ENCODE measurements at places on chromosomes 1 and 21.

- no peak for DNase-seq
Measured at GRCh38 chr21:45990741-45991605, 9.4 kb downstream of the COL6A1 start.

GRCh38 chr1:55143684-55144083 is 71.5 kb downstream of the USP24 start:
- DNase-seq: peak; percentile 62

- DNase-seq: no peak
Measured at GRCh38 chr21:46386734-46387088, 62.8 kb downstream of the PCNT start.

- DNase-seq: no peak
Measured at GRCh38 chr1:104264521-104264920, 514.8 kb downstream of the AMY1C start.

DNA sequence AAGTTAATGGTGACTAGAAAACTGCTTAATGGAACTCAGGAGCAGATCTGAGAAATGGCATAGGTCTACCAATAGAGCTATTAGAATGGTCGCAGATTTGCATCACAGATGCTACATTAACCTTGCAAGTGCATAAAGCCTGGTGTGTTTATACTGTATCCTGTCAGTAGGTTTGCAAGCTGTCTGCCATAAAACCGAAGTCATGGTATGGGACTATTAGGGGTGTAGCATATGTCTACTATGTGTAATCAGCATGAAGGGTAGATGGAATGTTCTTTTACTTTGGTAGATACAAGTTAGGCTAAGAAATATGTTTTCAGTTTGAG is 574.2 kb upstream of the ADGRL2 start:
- DNase-seq: no peak

DNA sequence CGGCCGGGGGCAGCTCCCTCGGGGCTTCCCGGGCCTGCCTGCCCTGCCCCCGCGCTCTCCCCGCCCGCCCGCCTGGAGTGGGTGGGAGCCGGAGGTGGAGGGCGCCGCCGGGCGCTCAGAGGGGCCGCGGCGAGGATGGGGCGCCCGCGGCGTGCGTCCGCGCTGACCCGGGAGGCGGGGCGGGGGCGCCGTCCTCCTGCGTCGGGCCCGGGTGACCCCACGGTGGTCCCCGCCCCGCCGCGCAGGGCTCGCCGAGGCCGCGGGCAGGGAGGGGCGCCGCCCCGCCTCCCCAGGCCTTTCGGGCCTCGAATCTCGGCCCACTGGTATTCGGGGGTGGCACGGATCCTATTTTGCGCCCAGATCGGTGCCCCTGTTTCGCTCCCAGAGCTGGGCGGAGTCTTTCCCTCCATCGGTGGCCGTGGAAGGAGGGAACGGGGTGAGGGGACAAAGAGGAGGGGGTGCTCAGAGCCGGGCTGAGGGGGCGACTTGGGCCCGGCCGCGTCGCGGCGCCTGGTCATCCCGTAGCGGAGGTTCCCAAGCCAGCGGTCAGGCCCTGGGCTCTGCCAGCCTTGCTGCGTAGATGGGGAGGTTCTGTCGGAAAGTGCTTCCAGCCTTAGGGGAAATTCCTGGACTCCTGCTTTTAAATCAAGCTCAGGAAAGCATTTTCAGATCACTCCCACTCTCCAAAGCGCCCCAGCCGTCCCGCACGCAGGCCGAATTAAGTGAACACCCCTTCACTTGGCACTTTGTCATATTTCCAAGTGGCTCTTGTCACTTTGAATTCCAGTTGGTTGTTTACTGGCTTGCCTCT is 545 bp downstream of the PATJ start:
- peak; percentile 72 for DNase-seq

- DNase-seq: no peak
Measured at GRCh38 chr1:12461754-12462153, 156.3 kb downstream of the DHRS3 start.

DNA sequence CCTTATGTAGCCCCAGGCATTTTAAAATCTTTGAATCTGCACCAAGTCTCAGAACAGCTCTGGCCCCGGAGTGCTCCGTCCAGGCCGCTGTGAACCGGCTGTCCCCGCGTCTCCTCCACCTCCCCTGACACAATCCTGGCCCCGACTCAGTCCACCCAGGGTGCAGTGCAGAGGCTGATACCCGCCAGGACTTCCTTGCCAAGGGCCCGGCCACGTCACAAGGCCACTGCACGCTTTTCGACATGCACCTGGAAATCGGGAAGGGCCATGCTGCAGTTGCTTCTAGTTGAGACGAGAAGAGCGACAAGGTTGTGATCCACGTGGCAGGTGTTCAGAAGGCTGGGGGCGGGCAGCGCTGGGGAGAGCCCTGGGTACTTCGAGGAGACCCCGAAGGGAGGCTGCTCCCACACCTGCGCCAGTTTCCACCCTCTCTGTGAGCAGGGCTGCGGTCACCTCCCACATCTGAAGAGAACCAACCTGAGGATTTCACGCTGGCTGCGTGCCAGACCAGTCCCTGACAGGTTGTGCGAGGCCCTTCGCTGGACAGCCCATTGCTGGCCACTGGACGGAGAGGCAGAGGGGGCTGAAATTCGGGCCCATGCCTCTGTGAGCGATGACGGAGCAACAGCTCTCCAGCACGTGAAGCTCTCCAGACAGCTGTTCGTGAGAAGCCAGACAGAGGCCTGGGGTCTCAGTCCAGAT is 6.7 kb downstream of the VWA1 start:
- DNase-seq: no peak

DNA sequence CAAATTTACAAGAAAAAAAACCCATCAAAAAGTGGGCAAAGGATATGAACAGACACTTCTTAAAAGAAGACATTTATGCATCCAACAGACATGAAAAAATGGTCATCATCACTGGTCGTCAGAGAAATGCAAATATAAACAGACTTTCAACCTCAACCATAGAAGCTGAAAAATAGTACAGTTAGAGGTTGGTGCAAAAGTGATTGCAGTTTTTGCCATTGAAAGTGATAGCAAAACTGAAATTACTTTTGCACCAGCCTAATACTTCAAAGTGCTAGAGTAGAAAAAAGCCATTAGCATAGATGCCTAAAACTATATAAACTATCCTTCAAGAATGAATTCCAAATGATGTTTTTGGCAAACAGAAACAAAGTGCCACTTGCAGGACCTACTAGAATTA is 365.8 kb upstream of the DPYD start:
- DNase-seq: peak; percentile 7

DNA sequence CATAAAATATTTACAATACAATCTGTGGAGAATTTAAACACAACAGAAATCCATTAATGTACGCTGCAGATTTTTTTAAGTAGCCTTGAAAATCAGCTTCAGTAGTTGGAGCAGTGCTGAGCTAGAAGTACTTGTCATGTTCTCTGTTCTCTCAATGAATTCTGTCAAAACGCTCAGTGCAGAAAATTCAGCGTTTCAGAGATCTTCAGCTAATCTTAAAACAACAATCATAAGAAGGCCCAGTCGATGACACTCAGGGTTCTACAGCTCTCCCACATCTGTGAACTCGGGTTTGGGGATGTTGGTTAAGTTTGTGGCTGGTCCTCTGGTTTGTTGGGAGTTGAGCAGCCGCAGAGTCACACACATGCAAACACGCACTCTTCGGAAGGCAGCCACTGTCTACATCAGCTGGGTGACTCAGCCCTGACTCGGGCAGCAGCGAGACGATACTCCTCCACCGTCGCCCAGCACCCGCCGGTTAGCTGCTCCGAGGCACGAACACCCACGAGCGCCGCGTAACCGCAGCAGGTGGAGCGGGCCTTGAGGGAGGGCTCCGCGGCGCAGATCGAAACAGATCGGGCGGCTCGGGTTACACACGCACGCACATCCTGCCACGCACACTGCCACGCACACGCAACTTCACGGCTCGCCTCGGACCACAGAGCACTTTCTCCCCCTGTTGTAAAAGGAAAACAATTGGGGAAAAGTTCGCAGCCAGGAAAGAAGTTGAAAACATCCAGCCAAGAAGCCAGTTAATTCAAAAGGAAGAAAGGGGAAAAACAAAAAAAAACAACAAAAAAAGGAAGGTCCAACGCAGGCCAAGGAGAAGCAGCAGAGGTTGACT is 161.2 kb downstream of the RUNX1 start:
- DNase-seq: peak; percentile 94

DNA sequence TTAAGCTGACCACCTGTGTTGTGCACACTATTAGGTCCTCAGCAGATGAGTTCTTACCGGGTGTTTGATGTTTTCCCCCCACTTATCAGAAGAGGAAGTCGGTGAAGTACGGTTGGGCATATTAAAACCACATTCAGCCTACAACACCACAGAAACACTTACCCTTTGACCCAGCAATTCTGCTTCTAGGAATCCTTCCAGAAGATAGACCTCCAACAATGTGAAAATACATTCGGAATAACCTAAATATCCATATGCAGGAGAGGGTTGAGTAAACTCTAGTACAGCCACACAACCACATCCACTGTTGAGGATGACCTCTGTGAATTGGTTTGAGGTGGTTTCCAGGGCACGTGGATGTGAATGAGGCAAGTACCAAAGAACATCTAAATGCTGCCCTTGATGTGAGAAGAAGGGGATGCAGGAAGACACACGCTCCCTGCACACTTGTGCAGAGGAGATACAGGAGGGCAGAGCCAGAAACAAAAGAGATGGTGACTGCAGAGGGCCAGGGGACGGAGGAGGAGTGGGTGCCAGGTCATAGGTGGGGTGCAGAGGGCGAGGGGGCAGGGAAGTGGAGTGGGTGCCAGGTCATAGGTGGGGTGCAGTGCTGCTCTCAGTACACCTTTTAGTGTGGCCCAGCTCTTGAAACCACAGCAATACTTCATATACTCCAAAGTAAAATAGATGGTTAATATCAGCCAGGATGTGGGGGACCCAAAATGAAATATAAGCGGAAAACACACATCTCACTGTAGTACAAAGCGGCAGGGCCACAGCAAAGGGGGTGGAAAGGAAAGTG is 12.8 kb downstream of the ADARB1 start:
- DNase-seq: peak; percentile 82

DNA sequence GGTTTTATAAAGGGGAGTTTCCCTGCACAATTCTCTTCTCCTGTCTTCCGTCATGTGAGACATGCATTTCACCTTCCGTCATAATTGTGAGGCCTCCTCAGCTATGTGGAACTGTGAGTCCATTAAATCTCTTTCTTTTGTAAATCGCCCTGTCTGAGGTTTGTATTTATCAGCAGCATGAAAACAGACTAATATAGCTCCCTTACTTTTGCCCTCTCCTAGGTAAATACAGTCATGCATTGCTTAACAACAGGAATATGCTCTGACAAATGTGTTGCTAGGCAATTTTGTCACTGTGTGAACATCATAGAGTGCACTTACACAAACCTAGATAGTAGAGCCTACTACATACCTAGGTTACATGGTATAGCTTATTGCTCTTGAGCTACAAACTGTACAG is 616.8 kb downstream of the RWDD3 start:
- no peak for DNase-seq

DNA sequence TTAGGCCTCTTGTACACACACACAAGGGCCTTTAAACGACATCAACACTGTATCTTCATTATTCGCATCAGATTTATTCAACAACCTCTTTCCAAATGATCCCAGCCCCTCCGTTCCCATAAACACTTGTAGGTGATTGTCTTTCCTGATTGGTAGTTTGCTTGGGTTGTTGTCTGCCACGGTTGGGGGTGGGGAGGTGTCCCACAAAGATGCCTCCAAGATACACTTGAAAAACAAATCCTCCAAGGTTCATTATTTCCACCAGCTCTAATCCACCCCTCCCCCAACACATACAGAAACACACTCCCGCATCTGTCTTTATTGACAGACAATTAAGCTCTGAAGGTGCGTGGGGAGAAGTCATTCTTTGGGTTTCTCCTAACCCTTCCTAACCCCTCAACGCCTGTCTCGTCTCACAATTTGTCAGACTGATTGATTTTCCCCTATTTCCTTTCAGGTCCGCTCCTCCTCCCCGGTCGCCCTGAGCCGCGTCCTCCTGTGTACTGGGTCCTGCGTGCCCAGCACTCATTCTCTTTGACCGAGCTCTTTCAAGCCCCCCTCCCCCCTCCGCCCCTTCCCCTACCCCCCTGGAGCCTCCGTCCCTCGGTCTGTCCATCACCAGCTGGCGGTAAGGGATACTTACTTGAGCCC is 1.4 kb downstream of the WDR26 start:
- no peak for DNase-seq

- DNase-seq: no peak
Measured at GRCh38 chr1:3777647-3778589, 5.4 kb downstream of the SMIM1 start.

- DNase-seq: no peak
Measured at GRCh38 chr21:20949884-20950283, 48.3 kb upstream of the NCAM2 start.

DNA sequence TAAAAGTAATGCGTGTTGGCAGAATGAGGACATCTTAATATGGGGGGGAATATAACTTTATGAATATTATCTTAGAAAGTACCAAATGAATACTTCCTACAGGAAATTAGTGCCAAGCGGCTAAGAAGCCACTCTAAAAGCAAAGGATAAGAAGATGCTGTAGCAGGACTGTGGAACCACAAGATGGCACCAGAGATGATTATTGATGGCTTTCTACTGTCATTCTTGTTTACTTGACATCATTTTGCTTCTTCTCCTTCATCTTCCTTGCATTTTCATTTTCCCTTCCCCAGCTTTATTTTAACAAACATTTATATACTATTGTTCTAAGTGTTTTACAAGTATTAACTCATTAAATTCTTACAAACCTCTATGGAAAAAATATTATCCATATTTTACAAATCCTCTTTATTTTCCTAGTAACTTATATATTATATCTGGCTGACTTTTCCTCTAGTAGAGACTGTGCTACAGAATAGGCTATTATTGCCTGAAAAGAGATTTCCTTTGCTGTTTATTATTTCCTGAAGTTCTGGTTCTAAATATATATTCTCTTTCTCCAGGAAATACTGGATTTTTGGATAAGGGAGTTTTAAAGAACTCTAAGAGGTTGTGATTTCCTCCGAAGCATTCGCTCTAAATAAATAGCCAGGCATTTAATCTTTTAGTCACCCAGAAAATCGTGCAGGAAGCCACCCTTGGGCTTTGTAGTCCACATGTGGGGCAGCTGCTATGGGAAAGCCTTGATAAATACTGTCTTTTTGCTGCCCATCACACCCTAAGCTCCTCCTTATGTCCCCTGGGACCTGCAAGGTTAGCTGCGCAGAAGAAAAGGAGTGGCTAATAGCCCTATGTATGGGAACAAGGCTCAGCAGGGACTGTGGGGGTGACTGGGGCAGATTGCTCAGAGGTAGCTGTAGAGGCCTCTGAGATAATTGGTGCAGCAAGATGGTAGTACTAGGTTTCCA is 69.8 kb downstream of the TPR start:
- peak; percentile 16 for DNase-seq

- DNase-seq: peak; percentile 45
Measured at GRCh38 chr21:43771698-43772424, 4.2 kb downstream of the CSTB start.

- peak; percentile 18 for DNase-seq
Measured at GRCh38 chr1:18110968-18111367, 3.4 kb downstream of the IGSF21 start.

DNA sequence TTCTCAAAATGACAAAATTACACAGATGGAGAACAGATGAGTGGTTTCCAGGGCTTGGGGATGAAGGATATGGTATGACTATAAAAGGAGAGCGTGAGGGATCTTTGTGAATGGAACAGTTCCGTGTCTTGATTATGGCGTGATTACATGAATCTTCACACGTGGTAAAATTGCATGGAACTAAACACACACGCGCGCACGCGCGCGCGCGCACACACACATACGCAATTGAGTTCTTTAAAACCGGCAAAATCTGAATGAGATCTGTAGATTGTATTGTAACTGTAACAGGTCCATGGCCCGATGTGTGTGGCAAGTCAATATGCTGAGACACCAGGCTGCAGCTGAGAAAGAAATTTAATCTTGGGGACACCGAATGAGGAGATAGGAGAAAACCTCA is 11.1 kb upstream of the LRRN2 start:
- no peak for DNase-seq
